ENCODE measurements at places on chromosomes 12 and 14.

GRCh38 chr14:55131370-55132137 lies 2.5 kb downstream of the LGALS3 start:
- DNase-seq: no peak

DNA sequence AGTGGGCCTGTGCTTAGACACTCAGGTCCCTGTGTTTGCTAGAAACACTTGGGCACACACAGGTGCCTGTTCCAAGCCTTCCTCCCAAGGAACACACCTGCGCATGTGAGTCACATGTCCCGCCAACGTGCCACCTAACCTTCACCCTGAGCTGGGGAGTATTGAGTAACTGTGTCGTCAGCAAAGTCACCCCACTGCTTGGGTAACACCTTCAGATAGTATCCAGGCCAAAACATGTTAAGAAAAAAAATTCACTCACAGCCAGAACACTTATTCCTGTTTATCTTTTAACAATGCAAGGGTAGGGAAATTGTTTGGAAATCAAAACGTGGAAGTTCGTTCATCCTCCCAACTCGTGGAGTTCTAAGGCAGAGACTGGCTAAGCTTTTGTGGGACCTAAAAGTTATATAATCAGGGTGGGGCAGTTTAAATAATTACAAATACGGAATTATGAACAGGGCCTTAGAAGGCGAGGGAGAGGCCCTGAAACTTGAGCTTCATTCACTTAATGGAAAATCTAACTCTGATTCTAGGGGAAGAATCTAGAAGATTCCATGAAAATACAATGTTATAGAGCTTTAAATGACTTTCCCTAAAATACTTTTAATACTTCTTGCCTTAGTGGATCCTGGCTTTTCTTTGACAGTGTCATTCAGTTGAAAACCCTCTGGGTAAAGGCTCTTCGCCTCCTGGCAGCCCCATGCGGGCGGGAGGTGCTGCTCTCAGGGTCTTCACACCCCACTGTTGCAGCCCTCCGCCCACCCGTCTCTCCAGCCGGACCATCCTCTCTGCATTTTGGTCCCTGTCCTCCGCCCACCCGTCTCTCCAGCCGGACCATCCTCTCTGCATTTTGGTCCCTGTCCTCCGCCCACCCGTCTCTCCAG lies 30.3 kb upstream of the ADIPOR2 start:
- peak; percentile 28 for DNase-seq

DNA sequence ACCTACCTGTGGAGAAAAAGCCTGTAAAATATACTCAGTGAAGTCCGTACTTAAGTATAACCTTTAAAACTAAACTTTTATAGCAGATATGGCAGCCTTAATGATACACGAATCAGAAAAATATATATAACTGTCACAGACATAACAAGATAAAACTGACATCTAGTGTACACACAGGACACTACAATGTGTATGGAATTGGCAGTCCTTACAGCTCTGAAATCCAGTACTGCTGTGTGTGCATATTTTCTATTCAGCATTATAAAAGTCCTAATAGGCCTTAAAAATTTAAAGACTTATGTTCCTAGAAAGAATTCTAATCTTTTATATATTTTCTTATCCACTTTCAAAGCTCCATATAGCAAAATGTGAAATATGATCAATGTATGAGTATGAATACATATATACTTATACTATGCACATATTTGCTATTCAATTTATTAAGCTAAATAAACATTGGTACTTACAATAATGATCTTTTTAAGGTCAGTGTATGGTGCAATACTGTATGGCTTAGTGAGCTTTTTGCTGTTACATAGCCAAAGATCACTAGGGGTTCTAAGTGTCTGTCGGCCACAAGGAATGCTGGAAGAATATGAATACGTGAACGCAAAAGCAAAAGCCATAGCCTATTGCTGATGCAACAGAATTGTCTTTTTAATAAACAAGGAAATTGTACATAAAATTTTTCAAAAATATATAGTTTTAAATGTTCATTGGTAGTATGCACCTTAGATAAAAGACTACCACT lies 69.2 kb downstream of the C2CD5 start:
- DNase-seq: no peak

DNA sequence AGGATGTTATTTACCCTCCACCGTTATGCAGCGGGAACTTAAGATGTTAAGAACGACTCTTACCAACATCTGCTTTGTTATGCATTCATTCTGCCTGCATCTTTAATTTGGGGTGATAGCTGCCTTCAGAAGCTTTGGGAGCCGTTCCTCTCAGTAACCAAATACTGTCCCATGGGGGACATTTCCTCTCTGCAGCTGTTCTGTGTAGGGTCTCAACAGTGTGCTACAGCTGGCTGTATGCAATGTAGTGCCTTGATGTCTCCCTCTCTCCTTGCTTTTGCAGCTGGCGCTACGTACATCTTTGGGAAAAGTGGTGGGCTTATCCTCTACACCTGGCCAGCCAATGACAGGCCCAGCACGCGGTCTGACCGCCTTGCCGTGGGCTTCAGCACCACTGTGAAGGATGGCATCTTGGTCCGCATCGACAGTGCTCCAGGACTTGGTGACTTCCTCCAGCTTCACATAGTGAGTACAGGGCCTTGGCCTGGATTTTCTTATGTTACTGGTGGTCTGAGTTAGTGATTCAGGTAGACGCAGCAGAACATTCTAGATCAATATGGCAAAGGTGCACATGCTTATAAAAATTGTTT lies 744.3 kb downstream of the DIO2 start:
- DNase-seq: no peak

DNA sequence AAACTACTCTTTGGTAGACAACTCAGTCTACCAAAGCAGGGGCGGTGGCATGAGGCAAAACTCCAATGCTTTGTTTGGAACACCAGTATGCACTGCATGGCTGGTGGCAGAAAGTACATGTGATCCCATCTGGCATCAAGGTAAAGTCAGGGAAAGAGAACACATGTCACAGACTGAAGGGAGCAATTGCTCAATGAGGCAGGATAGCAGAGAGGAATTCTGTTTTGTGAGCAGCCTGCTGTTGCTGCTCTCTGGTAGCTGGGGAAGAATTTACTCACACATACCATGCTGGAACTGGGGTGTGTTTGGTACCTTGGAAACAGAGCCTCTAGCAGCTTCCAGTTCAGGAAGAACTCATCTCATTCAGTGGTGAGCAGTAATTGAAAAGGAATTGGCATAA lies 84.8 kb downstream of the HELB start:
- no peak for DNase-seq

GRCh38 chr12:114041590-114041989 lies 75.5 kb upstream of the RBM19 start:
- DNase-seq: no peak

DNA sequence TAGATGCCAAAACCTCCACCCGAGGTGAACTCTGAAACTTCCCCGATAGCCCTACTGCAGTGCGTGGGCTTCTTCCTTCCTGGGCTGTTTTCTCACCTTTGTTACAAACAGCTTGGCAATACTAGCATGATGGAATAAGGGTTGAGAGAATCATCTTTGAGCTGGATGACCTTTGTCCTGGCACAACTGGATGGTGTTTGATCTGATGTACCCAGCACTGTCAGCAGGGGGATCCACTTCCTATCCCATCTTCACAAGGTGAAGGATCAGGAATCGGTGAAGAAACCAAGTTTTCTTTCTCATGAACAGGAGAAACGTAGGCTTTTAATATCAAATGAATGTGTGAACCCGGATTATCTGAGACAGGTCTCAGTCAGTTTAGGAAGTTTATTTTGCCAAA lies 19.5 kb upstream of the LRRC10 start:
- DNase-seq: no peak

DNA sequence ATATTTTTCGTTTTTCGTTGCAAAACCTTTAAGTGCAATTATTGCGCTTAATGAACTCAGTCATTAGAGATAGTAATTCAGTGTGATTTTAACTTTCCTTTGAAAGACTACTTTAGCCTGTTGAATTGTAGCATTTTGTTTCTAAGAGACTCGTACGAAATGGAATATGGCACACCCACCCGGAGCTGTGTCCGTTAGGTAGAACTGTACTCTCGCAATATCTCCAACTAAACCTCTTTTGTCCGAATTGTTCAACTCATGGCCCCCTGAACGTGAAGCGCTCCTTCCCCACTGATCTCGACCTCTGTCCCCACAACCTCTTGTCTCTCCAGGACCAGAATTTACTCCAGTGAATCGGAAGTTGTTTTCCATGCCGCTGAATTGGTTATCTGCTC lies 800 bp downstream of the PCNX4 start:
- DNase-seq: no peak

DNA sequence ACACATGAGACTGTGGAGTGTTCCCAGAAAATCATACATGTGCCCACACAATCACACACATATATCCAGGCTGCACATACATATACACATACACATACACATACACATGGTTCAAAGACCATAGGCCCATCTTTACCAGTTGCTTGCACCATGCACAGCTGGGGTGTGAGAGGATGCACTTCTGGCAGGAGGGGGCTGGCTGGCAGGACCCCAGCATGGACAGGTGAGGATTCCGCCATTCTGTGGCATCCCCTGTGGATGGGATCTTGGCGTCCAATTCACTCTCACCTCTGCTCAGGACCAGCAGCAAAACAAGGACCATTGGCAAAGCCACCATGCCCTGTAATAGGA lies 7.0 kb downstream of the ITGB7 start:
- DNase-seq: no peak

DNA sequence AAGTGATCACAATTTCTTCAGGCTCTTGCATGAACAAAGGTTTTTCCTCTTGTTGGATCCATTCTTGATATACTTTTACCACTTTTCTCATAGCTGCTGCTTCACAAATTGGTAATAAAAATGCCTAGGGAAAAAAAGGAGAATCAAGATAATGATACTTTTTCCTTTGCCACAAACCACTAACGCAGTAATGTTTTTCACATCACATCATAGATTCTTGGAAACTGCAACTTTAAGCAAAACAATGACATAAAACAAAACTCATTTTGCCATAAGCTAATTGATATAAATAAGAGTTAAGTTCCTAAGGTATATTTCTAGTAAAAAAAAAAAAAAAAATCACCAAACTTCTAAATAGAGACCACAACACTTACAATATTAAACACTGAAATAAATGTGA lies 66.7 kb downstream of the RALGAPA1 start:
- no peak for DNase-seq

DNA sequence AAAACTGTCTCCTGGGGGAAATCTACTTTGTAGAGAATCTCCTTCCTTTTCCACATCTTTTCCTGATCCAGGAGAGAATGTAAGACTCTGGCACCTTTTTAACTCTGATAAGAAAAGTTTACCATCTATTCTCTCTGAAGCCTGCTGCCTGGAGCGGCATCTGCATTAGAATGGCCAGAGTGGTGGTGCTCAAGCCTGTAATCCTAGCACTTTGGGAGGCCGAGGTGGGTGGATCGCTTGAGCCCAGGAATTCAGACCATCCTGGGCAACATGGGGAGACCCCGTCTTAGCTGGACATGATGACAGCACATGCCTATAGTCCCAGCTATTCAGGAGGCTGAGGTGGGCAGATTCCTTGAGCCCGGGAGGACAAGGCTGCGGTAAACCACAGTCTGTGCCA lies 1.4 kb upstream of the CHFR start:
- no peak for DNase-seq

GRCh38 chr14:37595809-37596621 lies 586 bp downstream of the TTC6 start:
- no peak for DNase-seq

DNA sequence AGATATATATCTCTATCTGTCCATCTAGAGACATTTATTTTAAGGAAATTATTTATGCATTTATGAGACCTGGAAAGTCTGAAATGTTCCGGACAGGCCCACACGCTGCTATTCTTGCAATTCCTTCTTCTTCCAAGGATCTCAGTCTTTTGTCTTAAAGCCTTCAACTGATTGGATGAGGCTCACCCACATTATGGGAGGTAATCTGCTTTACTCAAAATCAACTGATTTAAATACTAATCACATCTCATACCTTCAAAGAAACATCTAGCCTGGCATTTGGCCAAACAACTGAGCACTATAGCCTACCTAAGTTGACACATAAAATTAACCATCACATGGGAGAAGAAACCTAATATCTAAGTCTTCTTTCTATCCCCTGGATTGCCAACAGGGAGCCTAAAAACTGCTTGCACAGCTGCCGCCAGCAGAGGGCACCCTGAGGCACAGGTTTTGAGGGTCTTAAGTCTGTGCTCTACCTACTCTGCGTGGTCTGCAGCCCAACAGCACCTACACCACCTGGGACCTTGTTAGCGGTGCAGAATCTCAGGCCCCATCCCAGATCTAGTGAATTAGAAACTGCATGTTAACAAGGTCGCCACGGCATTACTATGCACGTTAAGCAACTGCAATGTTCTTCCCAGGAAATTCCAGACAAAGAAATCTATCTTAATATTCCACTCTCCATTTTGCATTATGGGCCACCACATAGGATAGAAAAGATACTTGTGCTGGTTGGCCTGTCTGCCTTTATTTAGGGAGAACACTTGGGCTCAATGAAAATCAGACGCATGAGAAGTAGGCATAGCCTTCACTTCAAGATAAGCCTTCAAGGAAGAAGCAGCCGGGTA lies 249.7 kb downstream of the FOXG1 start:
- no peak for DNase-seq

DNA sequence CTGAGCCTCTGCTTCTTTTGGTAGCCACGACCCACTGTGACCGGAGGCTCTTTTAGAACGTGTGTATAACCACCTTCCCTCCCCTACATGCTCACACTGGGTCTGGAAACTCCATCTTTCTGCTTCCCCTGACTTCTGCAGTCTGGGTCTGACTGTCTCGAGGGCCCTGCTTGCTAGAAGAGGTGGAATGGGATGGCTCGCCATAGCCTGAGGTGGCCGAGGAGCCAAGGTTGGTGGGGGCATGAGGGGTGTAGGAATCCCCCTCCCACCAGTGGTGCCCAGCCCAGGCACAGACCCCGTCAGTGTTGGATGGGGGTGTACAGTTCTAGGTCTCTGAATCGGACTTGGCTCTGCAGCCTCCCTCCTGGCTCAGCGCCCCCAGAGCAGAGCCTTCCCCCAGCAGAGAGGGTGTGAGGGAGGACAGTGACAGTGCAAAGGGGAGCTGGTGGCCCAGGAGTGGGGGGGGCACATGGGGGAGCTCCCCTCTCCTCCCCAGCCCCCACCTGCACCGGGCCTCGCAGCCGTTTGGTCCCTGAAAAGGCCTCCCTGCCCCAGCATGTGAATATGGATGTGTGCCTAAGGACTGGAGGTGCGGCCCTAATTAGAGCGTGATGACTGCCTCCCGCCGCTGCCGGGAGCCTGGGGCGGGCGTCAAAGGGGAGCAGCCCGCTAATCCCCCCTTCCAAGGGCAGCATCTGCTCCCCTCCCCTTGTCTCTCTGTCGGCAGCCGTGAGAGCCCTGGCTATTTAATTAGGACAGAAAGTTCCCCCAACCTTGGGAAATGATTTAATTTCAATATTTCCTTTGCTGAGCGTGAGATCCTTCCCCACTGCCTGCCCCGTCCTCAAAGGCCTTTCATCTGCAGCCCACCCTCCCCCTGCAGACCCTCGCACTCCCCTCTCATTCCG lies 196.2 kb upstream of the C14orf180 start:
- DNase-seq: no peak

- DNase-seq: peak; percentile 42
Measured at GRCh38 chr12:104578453-104578852, 121.7 kb downstream of the CHST11 start.

DNA sequence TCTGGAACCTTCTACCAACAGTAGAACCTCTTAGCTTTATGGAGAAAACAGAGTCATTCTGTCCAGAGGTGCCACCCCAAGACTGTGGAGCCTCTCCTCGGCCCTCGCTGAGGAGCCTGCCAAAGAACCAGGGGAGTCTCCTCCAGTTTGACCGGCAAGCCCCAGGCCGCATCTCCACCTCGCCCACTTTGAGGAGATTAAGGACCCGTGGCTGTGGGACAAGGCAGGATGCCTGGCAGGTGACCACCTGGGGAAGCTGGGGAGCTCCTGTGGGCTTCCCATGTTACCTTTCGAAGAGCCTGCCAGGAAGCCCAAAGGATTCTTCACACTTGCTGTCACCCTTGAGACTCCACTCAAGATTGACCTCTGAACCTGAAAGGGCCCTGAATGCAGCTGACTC lies 3.8 kb downstream of the PLEKHG7 start:
- no peak for DNase-seq

Data from T-helper 1 cell (primary cell).